Mesothelial cell of epicardium (in vitro differentiated cells): ENCODE measurements at places on chromosomes 6 and 20. TPM values are rescaled to one million over a fixed set of nuclear protein-coding genes. Genes with fewer than 3 reads are reported as not detected.

The CRISP2 gene
- not detected in 3 replicates for total RNA-seq

The CNKSR3 gene
- total RNA-seq = 12.9 to 13.4 TPM (median 13.3 TPM) in 3 replicates

The SLC22A2 gene
- total RNA-seq = 0.07 TPM in 1 of 3 replicates, not detected in the others

The SIRPB2 gene
- not detected in 3 replicates for total RNA-seq

The SRF gene
- total RNA-seq = 52.0 to 52.8 TPM (median 52.2 TPM) in 3 replicates

The SLC22A1 gene
- total RNA-seq = 1.8 to 2.4 TPM (median 2.0 TPM) in 3 replicates

The DDO gene
- total RNA-seq = not detected in 3 replicates

The C20orf141 gene
- total RNA-seq = not detected in 3 replicates
